ENCODE measurements at places on chromosomes 1 and 21.
A peak's percentile ranks its signal among the peaks of the same experiment; 100 is the strongest.

- no peak for DNase-seq
These were observed 108.0 kb downstream of the TNNI3K start for GRCh38 chr1:74343216-74343615.

DNA sequence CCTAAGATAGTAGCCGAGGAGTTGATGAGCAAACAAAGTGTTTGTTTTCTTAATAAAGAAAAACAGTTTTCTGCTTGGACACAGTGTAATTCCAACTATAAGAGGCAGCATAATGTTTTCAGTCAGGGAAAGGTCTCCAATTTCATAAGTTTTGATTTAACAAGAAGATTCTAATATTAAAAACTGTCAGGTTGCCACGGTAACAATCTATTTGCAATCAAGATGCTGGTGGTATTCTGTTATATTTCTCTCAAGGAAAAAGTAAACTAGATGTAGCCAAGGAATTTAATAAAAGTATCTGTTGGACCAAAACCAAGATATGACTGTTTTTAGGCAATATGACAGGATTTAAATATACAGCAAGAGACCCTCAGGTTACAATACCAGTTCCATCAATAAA, 211.7 kb downstream of the SMYD3 start:
- no peak for DNase-seq

- peak; percentile 37 for DNase-seq
These were observed 14.7 kb downstream of the ADCY10 start for GRCh38 chr1:167899253-167899681.

DNA sequence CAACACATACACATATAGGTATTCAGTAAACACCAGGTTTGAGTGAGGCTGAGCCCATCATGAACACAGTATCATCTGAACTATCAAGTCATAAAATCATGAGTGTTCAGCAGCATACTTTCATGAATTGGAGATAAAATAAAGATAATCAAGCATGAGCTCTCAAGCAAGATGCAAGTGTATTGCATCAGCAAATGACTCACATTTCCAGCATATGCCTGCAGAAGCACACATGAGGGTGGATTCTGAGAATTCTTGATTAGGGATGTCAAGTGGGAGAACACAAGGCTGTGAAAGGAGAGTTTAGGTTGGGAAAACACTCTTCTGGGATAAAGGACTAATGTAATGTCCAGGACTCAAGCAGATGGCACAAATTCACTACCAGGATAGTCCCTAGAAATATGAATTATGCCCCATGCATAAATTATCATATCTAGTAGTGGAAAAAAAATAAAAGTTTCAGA, 299.2 kb downstream of the SRGAP2C start:
- peak; percentile 70 for DNase-seq

GRCh38 chr1:245585252-245585959, 430.6 kb downstream of the KIF26B start:
- DNase-seq: peak; percentile 78

DNA sequence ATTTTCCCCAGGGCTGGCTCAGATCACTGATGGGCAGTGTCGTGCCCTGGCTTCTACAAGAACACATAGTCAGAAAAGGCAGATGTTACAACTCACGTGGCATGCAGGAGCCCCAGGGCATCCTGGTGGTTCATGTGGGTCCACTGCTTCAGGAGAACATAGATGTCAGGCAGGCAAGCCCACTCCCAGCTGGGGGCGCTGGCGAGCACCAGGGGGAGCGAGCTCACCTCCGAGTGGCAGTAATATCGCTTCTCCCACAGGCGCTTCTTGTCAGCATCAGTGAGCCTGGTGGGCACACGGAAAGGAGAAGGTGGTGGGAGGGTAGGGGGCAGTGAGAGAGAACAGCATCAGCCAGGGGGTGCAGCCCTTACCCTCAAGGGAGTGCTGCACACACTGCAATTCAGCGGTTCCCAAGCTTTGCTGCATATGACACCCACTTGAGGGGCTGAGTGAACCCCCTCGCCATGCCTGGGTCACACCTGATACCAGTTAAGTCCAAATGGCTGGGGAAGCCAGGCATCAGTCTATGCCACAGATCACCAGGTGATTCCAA, 34.3 kb upstream of the PPP1R15B start:
- DNase-seq: peak; percentile 61

DNA sequence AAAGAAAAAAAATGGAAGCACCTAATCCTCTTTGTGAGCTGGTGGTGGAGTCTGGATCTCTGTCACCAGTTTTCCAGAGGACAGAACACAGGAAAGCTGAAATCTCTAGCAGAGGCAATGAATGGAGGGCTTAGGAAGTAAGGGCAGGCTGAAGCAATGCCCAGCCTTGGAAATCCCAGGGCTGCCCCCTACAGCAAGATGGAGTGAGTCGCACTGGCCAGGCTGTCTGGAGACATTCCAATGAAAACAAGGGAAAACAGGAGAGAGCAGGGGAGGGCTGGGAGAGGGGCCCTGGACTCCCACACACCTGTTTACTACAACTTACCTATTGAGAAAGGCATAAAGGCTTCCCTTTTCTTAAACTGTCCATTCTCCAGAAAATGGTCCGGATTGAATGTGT, 25.9 kb downstream of the CYP2J2 start:
- DNase-seq: no peak

DNA sequence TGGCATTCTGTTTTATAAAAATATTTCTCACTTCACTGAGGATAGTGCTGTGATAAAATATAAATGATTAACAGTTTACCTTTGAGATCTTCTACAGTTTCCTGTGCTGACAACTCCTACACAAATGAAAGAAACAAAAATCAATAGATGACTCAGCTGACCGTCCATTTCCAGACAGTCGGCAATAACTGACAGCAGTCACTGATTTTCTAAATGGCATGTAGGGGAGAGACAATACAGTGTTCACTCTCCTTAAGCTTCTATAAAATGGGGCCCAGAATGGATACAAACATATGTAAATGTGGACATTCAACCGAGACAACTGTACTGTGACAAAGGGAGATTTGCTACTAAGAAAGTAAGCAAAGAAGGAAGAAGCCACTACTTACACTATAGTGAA, 34.3 kb downstream of the PCNX2 start:
- DNase-seq: no peak

- no peak for DNase-seq
These were observed 52.7 kb upstream of the EIF4G3 start for GRCh38 chr1:21229246-21230000.

DNA sequence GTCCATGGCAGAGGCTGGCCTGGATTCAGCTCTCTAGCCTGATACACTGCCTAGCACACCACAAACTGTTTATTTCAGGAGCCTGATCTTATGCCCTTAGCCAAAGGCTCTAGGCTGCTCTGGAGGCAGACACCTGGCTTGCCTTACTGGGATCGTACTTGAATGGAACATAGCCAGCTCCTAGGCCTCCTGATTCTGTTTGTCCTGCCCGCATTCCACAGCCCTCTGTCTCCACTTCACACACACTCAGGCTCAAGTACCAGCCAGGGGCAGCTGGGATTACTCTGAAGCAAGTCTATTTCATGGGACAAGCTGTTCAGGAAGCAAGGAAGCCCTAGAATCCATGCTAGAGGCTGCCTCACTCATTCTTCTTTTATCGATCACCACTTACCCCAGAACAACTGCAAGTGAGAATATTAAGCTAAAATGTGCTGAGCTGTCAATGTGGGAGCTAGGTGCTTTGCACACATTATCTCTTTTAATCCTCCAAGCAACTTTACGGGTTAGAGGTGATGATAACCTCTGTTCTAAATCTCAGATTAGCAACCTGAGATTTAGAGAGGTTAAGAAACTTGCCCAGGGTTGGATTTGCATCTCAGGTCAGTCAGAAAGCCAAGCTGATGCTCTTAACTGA, 31.1 kb upstream of the CYP4B1 start:
- no peak for DNase-seq

DNA sequence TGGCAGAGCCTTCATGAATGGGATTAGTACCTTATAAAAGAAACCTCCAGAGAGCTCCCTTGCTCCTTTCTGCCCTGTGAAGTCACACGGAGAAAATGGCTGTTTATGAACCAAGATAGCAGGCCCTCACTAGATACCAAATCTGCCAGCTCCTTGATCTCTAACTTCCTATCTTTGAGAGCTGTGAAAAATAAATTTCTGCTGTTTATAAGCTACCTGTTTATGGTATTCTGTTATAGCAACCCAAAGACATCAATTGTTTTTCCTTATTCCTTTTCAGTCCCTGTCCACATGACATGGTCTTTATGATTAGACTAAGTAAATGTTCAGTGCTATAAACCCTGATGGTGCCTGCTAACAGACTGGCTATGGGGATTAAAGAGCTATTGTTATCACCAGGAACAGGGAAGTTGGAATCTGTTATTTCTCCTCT, 9.7 kb upstream of the STIL start:
- DNase-seq: no peak

GRCh38 chr1:22264464-22265341, 121.8 kb upstream of the WNT4 start:
- no peak for DNase-seq

DNA sequence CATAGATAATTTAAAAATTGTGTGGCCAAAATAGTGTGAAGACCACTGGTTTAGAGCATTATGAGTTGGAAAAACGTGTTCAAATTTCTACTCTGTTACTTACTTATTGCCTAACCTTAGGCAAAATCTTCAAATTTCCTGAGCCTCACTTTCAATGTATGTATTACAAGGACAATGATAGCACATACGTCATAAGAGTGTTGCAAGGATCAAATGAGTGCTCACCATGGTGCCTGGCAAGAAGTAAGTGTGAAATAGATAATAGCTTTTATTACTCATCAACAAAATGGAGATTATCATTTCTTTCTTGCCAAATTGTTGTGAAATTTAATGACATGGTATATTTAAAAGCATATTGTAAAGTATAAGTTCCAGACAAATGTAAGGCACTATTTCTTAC, 57.2 kb downstream of the FH start:
- DNase-seq: no peak

- DNase-seq: no peak
These were observed 114.7 kb downstream of the PLXNA2 start for GRCh38 chr1:208129487-208129886.

- DNase-seq: no peak
These were observed 4.4 kb downstream of the GADD45A start for GRCh38 chr1:67689267-67690017.

DNA sequence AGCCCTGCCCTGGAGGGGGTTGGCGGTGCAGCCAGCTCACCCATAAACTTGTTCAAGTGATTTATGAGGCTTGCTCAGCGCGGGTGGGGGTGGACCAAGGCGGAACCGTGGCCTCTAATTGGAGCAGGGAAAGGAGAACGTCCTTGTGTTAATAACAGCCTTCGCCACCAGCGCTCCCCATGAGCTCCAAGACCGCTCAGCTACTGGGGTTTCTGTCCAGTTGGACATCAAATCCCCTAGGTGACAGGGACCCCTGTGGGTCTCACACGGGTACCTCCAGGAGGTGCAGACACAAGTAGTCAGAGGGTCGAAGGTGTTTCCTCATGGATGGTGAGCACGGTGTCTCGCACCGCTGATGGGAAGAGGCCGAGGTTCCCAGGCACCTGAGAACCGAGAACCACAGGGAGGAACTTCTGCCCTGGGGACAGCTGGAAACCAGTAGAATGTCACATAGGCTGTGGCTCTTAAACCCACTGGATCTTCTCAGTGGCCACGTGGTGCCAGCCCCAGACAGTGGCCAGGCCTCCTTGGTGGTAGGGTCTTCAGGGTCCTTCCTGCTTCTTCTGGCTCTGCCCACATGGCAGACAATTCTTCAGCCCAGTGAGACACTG, 3.7 kb upstream of the ACTRT2 start:
- DNase-seq: no peak

- DNase-seq: no peak
These were observed 110.0 kb downstream of the WDR4 start for GRCh38 chr21:42769183-42769819.

DNA sequence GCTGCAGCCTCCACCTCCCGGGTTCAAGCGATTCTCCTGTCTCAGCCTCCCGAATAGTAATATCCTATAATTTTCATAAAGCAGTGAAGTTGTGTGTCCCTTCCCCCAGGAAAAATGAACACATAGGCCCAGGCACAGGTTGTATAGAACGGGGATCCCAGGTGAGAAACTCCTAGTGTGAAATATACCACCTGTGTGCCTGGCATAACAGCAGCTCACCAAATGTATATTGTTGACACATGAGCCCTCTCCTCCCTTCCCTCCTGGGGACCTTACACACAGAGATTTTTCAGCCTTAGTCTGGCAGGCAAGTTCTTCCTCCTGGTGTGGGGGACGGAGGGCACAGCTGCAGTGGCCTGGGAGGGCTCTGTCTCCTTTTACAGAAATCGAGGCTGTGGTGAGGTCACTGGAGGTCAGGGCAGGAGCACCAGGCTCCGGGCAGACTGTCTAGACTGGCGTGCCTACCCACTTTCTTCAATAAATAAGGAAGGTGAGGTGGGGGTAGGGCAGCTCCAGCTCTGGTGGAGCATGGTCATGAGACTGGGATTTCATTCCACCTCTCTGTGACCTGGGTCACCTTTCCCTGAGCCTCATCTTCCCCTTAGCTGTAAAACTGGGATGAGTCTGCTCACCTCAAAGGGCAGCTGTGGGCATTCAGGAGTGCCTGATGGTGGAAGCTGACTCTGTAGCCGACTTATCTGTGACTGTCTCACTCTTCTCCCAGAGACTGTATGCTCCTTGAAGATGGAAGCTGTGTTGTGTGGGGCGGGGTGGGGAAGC, 14.3 kb downstream of the RCC1 start:
- no peak for DNase-seq

- DNase-seq: peak; percentile 95
These were observed 161.1 kb upstream of the COL6A1 start for GRCh38 chr21:45820171-45821091.

DNA sequence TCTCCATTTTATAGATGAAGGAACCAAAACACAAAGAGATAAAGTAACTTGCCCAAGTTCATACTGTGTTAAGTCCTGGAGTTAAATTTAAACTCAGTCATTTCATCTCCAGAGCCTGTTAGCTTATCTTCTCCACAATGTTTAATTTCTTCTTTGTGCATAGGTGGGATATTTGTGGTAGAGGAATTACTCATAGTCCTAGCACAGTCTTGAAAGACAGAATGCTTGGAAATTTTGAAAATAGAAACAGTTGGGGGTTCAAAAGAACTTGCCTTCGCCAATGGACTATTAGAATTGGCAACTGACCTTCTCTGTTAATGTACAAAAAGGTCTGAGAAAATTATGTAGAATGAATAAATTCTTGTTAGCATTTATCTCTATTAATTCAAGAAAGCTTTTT, 832.0 kb upstream of the PRMT6 start:
- no peak for DNase-seq

DNA sequence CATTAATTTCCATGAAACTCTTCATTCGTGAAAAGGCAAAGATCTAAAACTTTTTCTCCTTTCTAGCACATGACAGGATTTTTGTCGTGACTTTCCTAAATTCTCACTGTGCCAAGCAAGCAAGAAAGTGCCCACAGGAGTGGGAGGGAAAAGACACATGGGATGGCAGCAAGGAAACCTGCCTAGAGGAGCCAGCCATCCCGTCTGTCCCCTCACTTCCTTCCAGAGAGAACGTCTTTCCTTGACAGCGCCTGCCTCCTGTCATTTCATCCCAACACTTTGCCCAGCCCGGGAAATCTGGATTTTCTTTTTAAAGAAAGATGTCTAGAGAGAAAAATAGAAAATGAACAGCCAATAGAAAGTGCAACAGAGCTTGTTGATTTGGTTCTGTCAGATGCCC, 200.6 kb upstream of the PTBP2 start:
- DNase-seq: no peak

All from GM03348 (cell line).